Transverse colon (tissue), 4 donors: ENCODE measurements at places on chromosomes 11 and 22. TPM values are rescaled to one million over a fixed set of nuclear protein-coding genes. Genes with fewer than 3 reads are reported as not detected.
A peak's percentile ranks its signal among the peaks of the same experiment; 100 is the strongest.

Gene RASSF10
- total RNA-seq, result not detected

GRCh38 chr11:118883368-118884071 is at the start of gene CXCR5:
Gene CXCR5 (plus strand): TSS chr11:118883892. CDS start chr11:118883942, 50 bp downstream.
- no peak within 1 kb of the TSS for H3K27ac ChIP-seq
- H3K4me1 ChIP-seq, result peaks cover 6% of the 10 kb centered on the region
- H3K4me3 ChIP-seq, result no peak within 1 kb of the TSS
- H3K36me3 ChIP-seq, result no peaks in the 10 kb centered on the region

- peaks cover 27% of the 10 kb centered on the region for H3K27me3 ChIP-seq
- peak overlapping the region; percentile 88 for H3K27ac ChIP-seq
- peak overlapping the region; percentile 62 for H3K4me3 ChIP-seq
- DNase-seq, result peak; percentile 83
Observed at GRCh38 chr11:843818-844692, 1.4 kb downstream of the TSPAN4 start.

GRCh38 chr22:50544078-50544745 is 1.5 kb upstream of the KLHDC7B start:
- peaks cover 35% of the 10 kb centered on the region for H3K27me3 ChIP-seq
- DNase-seq, result peak; percentile 91
- H3K36me3 ChIP-seq, result no peaks in the 10 kb centered on the region
- H3K27ac ChIP-seq, result peak overlapping the region; percentile 40

Gene SPINDOC
- 1.5 TPM for total RNA-seq

Gene MOGAT2
- total RNA-seq, result 201 TPM

Gene TPBGL
- total RNA-seq, result 0.40 TPM
